Dorsolateral prefrontal cortex (tissue), 122 donors: ENCODE measurements at places on chromosomes 11 and 22. TPM values are rescaled to one million over a fixed set of nuclear protein-coding genes. Genes with fewer than 3 reads are reported as not detected.
A peak's percentile ranks its signal among the peaks of the same experiment; 100 is the strongest.

GRCh38 chr22:38218661-38219622 lies 17.1 kb downstream of the MAFF start:
- DNase-seq, result no peak

- no peak for DNase-seq
These were observed 24.3 kb downstream of the GLYATL1 start for GRCh38 chr11:58963551-58964104.

Gene APLNR
- total RNA-seq, result 41.7 TPM

Gene CREBZF
- total RNA-seq, result 87.2 TPM

DNA sequence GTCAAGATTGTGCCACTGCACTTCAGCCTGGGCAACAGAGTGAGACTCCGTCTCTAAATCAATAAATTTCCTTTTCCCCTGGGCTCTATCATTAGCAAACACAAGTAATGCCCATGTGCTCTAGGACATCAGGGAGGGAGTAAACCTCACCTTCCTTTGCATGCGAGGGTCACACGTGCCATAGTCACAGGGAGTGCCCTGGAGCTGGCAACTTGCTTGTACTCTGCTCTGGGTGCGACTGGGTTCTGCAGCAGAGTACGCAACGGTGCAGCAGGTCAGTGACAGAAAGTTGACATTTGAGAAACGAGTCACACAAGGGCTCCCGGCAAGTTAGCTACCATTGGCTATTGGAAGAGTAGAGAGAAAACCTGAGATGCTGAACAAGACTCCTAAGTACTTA lies 32.6 kb upstream of the CHKA start:
- DNase-seq, result no peak

DNA sequence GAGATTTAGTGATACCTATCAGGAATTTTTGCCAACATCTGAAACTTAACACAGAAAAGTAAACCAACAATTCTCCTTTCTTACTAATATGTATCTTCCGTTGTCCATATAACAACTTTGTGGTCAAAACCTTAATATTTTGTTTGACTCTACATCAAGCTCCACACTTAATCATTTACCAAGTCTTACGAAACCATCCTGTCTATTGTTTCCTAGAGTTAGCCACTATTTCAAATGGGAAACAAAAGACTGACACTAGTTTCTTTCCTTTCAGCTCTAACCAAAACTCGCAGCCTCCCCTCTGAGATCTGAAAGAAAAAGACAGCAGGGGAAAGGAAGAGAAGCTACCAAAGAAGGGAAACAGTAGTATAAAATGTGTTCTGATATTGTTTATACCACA lies 26.5 kb upstream of the PRDM10 start:
- DNase-seq, result no peak

- DNase-seq, result no peak
These were observed 42.7 kb downstream of the PPP6R3 start for GRCh38 chr11:68503251-68503687.

Gene SGSM1
- 36.8 TPM for total RNA-seq

DNA sequence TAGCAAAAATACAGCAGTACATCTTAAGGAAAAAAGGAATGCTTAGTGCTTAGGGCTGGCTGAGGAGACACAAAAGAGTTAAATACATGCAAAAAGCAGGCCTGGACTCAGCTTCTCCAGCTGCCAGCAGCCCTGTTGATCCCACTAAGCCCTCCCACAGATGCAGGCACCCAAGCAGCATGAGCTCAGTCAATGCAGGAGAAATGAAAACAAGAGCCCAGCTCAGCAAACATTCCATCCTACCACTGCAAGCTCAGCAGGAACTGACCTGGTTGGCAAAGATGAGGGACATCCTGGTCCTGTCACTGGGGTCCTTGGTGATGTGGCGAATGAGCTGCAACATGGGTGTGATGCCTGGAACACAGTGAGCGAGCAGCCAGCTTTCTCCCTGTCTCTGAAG lies 5.8 kb downstream of the CYB5R2 start:
- no peak for DNase-seq

DNA sequence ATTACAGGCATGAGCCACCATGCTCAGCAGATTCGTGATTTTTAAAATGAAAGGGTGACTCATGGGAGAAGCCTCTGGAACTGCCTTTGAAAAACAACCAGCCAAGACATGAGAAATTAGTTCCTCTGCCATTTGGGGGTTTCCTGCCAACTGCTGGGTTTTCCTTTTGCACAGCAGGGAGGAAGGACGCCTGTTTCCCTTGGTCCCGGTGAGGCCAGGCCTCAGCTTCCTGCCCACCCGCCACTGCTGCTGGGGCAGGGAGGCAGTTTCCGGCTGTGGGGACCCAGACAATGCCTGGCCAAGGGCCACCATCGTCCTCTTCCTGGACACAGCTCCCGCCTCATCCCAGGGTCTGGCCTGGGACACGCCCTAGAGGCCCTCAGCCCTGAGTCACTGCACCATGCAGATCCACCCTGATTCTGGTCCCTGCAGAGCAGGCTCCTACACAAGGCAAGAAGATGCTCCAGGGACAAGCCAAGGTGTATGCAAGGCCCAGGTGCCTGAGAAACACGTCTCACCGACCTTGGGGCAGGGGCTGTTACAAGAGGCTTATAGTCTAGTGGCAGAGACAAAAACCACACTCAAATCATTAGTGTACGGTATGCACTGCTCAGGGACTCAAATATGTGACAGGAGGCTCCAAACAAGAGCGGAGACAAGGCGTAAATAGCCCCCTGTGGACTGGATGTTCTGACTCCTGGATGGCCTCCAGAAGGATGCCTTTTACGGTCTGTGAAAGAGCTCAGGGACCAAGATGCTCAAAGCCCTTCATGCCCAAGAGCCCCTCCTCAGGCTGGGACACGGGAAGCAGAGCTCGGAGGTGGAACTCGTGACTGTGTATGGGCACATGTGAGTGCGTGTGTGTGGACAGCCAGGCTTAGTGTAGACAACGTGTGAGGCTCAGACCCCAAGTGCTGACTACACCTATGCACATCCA lies 10.0 kb downstream of the PPM1F start:
- DNase-seq, result no peak

DNA sequence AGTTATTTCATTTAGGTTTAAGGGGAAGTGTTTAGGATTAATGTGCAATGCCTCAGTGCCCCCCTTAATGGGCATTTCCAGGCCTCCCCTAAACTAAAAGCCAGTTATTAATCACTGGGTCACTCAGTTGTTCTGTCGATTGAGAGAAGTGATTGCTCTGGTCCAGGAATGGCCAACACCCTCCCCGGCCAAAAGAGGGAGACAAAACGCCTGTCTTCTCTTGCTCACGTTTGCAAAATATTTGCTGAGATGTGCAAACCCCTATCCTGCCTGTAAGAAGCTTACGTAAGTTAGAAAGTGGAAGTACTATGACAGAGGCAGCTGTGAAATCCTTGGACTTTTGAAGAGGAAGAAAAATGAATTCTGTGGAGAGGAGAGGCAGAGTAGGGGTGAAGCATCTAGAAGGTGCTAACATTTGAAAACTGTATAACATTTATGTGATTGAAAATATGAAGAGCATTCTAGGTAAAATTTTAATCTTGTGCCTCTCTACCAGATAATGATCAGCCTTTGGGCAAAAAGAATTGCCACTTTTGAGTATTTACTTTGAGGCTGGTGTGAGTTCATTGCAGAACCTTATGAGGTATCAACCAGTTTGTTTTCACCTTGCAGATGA lies 37.7 kb downstream of the NTM start:
- peak; percentile 52 for DNase-seq

Gene CREB3L1
- total RNA-seq, result 5.4 TPM

DNA sequence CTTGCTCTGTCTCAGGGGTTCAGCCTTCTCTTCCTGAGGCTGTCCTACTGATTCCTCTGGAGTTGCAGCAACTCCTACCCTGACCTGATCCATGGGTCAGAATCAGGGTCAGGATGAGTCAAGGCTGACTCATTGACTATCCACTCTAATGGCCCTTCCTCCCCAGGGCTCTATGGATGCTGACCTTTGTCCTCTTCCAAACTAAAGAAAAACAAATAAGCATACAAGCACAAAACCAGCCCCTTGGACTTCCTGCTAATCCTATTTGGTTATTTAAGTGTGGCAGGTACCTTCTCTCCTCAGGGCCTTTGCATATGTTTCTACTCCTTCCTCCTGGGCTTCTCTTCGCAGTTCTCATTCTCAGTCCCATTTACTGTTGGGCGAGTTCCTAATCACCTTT lies 204.5 kb upstream of the NAV2 start:
- no peak for DNase-seq

DNA sequence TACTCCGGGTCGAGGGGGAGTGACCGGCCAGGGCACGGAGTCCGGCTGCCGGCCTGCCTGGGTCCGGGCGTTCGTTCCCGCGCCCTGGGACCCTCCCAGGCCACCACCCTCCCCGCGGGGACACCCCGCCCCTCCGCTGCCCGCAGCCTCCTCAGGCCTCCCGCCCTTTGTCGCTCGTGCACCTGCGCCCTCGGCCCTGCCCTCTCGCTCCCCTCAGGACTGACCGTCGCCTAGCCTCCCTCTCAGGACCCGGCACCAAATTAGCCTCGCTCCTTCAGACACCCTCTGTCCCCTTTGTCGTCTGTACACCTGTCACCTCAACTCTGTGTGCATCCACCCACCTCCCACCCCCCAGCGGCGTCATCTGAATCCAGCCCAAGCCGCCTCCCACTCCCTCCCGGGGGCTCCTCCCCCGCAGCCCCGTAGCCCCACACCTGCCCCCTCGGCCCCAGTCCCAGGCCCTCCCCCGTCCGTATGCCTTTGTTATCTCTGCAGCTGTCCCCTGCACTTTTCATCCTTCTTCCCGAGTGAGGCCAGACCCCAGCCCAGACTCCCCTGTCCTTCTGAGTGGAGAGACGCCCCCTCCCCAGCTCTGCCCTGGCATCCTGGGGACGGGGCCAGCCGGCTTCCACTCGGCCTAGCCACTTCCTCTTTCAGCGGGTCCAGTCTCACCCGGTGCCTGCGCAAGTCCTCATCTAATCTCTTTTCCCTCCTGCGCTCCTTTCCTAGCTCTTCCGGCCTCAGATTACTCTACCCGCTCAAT lies 643 bp downstream of the TIGD3 start:
- peak; percentile 41 for DNase-seq

Gene RFPL2
- 11.1 TPM for total RNA-seq

- no peak for DNase-seq
These were observed 29.2 kb downstream of the CERK start for GRCh38 chr22:46708766-46709330.

DNA sequence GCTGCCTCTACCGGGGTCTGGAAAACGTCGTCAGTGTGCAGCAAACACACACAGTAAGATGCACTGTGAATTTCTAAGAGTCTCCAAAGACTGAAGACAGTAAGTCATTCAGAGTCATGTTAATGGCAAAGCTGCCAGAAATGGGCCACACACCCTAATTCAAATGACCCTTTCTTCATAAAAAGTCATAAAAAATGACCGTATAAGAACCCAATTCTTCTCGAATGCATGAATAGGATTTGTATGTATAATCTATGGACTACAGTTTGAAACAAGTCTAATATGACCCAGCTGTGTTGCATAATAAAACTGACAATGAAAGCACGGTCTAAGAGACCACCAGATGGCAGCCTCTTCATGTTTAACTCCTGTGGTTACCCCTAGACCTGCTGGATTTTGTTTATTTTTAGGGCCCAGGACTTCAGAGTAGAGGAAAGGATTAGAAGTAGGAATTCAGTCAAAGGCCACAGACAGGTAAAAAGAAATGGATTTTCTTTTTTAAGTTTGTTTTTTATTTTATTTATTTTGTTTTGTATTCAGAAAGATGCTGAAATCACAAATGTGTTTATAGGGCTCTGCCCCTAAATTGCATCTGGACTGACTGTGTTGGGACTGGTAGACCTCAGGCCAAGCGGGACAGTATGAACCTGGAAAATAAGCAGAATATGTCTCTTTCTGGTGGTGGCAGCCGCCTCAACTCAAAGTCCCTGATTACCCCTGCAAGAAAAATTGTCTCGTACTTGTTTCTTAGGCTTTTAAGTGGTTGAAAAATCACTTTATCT lies 32.1 kb upstream of the SLC5A12 start:
- DNase-seq, result no peak

DNA sequence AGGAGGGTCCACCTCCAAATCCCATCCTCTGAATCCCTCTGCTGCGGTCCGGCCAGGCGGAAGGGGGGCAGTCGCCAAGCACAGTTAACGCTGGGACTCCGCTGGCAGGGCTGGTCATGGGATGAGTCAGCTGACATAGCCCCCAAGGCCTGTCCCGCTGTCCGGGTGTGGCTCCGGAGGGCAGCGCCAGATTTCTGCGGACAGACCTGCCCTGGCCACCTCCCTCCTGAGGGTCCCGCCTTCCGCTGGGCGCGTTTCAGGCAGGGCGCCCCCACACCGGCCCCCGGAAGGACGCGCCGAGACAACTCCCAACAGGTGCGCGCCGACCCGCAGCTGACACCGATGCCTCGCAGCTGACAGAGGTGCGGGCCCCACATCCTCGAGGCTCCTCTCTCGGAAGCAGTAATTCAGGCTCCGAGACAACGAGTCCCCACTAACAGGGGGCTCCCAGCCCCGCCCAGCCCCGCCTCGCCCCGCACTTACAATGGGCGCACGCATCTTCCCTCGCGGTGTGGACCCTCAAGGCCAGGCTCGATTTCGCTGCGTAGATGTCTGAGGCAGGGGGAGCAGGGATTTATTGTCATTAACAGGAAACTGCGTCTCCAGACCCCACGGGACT lies 607 bp downstream of the PLAAT3 start:
- DNase-seq, result peak; percentile 80

Gene HOATZ
- not detected for total RNA-seq

Gene ATXN10
- 265 TPM for total RNA-seq

GRCh38 chr11:45778341-45778740 lies 26.6 kb upstream of the SLC35C1 start:
- no peak for DNase-seq

- DNase-seq, result no peak
These were observed 241.3 kb upstream of the ANO3 start for GRCh38 chr11:26090651-26091050.

Gene TREH
- not detected for total RNA-seq

GRCh38 chr11:13826505-13827278 lies 135.8 kb upstream of the SPON1 start:
- DNase-seq, result no peak

DNA sequence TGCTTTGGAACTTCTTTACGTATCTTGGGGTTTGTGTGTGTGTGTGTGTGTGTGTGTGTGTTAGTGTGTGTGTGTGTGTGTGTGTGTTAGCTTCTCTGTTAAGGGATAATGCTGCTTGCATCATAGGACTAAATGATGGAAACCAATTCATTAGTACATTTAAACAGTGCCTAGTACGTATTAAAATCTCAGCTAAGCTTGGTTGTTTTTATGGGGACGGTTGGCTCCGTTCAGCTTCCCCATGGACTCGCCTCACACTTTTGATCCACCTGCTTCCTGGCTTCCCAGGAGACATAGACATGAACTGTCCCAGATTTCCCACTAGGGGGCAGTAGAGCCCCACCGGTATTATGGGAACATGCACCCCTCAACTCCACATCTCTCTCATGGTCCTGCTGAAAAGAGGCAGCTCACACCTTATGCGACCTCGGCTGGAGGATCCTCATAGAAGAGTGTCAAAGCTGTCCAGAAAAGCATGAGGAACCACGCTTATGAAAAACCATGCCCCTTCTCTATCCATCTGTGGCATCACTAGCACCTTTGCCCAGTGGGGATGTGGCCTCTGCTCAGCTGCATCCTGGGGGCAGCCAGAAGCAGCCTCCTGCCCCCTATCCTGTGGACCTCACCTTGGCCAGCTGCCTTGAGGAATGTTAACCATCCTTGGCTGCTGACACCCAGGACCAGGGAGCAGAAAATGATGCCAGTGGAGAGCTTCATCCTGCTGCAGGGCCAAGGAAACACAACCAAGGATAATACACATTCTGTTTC lies 9.7 kb upstream of the SAAL1 start:
- peak; percentile 60 for DNase-seq

GRCh38 chr11:20134991-20135736 lies 25.1 kb downstream of the DBX1 start:
- no peak for DNase-seq
